HepG2 (cell line): ENCODE measurements at places on chromosomes 1 and 21. TPM values are rescaled to one million over a fixed set of nuclear protein-coding genes. Genes with fewer than 3 reads are reported as not detected.
A peak's percentile ranks its signal among the peaks of the same experiment; 100 is the strongest.

DNA sequence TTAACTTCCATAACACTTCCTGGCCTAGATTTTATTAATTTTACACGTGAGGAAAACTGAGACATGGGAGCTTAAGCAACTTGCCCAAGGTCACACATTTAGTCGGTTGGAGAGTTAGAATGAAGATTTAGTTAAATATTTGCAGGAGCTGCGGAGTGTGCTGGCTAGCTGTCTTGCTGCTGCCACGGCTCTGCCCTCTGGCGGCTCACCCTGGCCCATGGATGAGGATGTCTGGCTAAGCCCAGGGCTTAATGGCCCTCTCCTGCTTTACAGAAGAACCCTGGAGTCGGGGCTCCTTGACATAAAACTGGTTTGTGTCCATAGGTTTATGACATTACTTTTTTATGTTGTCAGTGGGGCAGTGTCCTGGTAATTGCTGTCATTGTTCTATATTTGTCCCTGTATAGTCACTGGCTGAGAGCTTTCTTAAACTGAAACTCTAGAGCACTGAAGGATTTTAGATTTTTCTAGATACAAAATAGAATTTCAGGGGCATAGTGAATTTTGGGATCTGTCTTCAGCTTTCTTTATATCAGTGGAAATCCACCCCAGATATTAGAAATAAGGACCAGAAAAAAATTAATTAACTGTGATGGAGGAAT, 88.9 kb upstream of the WLS start:
- no peak overlapping the region for H3K27ac ChIP-seq
- H3K36me3 ChIP-seq: no peaks in the 10 kb centered on the region
- H3K4me3 ChIP-seq: no peak overlapping the region
- H3K27me3 ChIP-seq: no peaks in the 10 kb centered on the region

- H3K4me3 ChIP-seq: no peak overlapping the region
- H3K27me3 ChIP-seq: no peaks in the 10 kb centered on the region
- no peak for DNase-seq
- H3K4me1 ChIP-seq: peaks cover 7% of the 10 kb centered on the region
- peaks cover 6% of the 10 kb centered on the region; the same call in 1 of the 3 replicates for H3K36me3 ChIP-seq
- H3K27ac ChIP-seq: no peak overlapping the region
Observed at GRCh38 chr1:100395913-100396312, 43.6 kb downstream of the CDC14A start.

DNA sequence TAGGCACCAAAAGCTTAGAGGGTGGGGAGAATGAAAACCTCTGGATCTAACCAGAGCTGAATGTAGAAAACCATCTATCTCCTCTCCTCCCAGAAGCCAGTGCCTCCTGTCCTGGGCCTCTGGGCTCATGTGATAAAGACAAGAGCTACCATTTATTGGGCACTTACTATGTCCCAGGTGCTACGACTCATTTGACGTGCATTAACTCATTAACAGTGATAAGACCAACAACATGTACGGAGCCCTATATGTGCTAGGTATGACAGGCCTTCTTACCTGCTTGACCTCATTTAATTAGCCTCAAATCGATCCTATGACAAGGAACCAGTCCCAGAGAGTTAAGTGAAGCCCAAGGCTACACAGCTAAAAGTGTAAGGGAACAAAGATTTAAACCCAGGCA, 19.7 kb downstream of the CAPZB start:
- peaks cover 48% of the 10 kb centered on the region for H3K4me1 ChIP-seq
- no peak overlapping the region for H3K27ac ChIP-seq
- H3K27me3 ChIP-seq: no peaks in the 10 kb centered on the region
- no peak overlapping the region for H3K4me3 ChIP-seq
- DNase-seq: no peak

DNA sequence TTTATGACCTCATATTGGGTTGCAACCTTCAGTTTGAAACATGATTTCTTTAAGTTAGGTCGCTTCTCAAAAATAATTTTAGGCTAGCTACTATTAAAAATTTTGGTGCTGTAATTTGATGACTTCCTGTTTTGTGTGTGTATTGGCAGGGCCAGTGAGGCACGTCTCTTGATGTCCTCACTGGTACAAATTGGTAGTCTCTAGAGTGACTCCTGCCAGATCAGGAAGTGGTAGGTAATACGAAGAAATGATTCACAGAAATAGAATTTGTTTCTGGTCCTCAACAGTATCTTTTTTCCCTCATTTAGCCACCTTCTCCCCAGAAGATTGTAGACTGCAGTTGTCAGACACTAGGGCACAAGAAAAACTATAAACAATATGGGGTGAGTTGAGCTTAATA, 120.9 kb upstream of the KIAA1614 start:
- H3K27me3 ChIP-seq: no peaks in the 10 kb centered on the region
- no peaks in the 10 kb centered on the region for H3K36me3 ChIP-seq
- H3K4me1 ChIP-seq: no peaks in the 10 kb centered on the region
- DNase-seq: no peak

- H3K27ac ChIP-seq: peak overlapping the region; percentile 7
- H3K27me3 ChIP-seq: no peaks in the 10 kb centered on the region; the same call in 2 of the 3 replicates
- no peaks in the 10 kb centered on the region; the same call in 2 of the 3 replicates for H3K36me3 ChIP-seq
Observed at GRCh38 chr1:3316340-3316943, 138.0 kb upstream of the ARHGEF16 start.

TSPAN2 gene
- not detected in 2 replicates for polyA plus RNA-seq

LINGO4 gene
- polyA plus RNA-seq: 0.05 TPM in 2 replicates
